H4 (cell line): ENCODE measurements at places on chromosomes 16 and 17. TPM values are rescaled to one million over a fixed set of nuclear protein-coding genes. Genes with fewer than 3 reads are reported as not detected.

KRTAP16-1 gene
- total RNA-seq = not detected in 2 replicates

PYDC1 gene
- not detected in 2 replicates for total RNA-seq

PYY gene
- total RNA-seq = 0.17 TPM in 1 of 2 replicates, not detected in the other

WSCD1 gene
- 0.47 and 0.50 TPM in 2 replicates for total RNA-seq

SYT17 gene
- 2.1 and 3.2 TPM in 2 replicates for total RNA-seq

- DNase-seq = no peak
These were observed 23.7 kb upstream of the ASIC2 start for GRCh38 chr17:33316746-33317145.

DNA sequence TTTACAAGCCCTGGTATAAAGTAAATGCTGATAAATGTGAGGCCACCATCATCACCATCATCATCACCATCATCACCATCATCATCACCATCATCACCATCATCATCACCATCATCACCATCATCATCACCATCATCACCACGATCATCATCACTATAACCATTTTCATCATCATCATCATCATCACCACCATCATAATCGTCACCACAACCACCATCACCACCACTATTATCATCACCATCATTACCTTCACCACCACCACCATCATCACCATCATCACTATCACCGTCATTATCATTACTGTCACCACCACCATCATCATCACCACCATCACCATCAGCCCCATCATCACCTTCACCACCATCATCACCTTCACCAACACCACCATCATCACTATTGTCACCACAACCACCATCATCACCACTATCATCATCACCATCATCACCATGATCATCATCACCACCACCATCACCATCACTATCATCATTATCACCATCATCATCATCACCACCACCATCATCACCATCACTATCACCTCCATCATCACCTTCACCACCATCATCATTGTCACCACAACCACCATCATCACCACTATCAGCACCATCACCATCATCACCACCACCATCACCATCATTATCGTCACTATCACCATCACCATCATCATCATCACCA is 16.6 kb upstream of the ZNF469 start:
- DNase-seq = no peak
